ENCODE measurements at places on chromosomes 7 and 10.

- DNase-seq = no peak
These were observed 993.7 kb upstream of the AUTS2 start for GRCh38 chr7:68604541-68604940.

DNA sequence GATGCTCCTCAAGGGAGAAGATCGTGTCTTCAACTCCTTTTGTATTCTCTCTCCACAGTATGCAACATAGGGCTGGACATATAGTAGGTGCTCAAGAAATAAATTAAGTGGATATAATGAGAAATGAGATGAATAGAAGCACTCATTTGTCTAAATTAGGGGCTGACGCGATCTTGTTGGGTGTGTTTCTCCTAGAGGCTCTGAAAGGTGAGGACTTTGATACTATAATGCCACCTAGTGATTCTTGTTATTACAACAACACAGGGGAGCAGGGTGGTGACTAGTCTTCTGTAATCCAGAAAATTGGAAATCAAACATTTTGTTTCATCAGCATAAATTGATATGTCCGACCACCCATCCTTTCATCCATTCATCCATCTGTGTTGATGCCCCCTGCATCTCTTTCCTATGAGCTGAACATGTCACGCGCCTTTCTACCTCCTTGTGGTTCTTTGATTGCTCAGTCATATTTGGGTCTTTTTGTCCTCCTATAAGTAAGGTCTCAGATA, 3.5 kb upstream of the CFAP58 start:
- no peak for DNase-seq

DNA sequence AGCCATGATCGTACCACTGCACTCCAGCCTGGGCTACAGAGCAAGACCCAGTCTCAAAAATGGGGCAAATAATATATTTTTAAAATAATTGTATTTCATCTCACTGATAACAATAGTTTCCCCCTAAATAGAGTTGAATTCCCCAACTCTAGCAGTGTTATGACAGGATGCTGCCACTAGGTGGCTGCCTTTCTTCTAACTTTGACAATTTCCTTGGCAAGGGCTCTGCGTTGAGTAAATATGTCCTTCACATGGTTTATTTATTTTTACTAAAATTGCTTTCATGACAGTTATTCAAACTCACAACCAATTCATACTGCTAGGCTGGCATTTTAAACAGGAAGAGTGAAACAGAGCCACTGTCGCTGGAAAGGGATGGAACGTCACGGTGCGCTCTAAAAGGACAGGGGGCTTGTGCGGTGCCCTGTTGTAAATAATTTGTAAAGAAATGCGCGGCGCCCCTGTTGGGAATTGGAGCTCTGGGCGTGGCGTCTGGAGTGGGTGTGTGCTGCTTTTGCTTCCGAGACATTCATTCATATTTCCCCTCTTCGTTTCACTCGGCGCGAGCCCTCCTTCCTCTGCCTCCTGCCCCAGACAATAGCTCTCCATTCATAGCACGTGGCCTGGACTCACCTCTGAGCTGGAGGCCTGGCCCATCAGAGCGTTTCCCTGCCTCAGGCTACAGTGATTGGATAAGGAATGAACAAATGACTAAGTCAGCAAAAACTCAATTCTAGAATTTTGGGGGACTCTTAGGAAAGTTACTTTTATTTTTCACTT, 20.5 kb upstream of the PITRM1 start:
- DNase-seq = no peak

DNA sequence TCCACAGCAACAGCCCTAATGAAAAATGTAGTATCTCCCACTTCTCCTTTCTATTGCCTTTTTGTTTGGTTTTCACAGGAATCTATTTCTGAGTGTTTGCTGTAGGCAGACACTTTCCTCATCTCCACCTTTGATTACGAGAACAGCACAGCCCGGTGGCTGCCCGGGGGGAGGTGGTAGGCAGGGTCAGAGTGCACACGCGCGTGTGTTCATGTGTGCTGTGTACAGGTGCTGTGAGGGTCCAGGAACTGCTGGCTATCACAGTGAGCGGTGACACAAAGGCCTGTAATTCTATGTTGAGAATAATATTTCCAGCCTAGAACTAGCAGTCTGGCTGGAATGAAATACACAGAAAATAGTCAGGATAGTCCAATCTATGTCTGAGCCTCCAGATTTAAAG, 212.8 kb downstream of the ADARB2 start:
- DNase-seq = no peak

DNA sequence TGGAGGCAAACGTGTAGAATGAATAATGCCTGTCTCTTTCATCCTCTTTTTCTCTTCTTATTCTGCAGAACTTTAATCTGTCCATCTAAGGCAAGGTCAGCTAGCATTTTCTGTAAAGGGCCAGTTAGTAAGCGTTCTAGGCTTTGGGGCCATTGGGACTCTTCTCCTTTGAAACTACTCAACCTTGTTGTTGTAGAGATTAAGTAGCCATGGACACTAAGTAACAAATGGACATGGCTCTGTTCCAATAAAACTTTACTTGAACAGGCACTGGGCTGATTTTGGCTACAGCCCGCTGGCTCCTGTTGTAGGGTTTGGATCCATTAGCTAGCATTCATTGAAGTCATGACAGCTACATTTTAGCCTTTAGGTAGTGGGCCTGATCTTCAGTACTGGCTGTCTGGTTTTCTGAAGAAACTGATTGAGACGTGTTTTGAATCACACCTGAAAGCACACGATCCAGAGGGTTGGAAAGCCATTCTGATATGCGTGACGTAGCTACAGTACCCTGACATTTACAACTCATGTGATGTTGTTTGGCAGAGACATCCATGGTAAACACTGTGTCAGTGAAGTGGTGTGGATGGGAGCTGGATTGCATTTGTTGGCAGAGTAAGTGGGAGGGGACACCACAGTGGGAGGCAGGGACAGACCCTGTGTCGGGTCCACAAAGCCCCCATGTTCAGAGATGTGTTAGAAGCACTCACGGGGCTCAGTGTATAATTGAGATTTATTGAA, 92.5 kb downstream of the MTPN start:
- DNase-seq = no peak

DNA sequence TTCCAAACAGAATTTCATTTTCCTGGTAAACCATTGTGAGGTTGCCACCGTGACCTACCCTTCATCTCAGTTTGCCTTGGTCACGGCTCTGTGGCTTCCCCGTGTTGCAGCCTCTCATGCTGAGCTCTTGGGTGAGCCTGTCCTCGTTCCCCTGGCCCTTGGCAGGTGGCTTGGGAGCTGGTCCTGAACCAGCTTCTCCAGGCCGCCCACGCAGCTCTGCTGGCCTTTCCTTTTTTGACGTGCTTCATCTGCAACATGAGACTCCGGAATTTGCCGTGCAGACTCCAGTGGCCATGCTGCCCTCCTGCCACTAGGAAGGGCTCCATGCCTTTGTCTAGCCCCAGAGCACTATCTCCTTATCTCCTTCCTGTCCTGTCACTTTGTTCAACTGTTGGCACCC, 93.0 kb upstream of the NPS start:
- no peak for DNase-seq

DNA sequence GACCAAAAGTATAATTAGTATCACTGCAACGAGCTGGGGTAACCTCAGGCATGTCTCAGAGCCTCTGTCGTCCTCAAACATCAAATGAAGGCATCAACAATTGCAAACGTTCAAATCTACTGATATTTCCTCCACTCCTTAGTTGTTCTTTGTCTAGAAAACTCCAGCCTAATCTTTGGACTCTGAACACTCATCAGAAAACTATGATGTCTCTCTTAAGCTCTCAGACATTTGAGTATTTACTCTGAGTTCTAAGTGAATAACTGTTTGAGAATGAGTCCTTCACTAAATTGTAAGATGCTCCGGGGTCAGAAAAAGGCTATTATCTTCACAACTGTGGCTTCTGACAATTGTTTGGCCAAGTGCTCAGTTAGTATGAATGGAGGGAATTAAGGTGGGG, 536.4 kb downstream of the NRG3 start:
- no peak for DNase-seq

DNA sequence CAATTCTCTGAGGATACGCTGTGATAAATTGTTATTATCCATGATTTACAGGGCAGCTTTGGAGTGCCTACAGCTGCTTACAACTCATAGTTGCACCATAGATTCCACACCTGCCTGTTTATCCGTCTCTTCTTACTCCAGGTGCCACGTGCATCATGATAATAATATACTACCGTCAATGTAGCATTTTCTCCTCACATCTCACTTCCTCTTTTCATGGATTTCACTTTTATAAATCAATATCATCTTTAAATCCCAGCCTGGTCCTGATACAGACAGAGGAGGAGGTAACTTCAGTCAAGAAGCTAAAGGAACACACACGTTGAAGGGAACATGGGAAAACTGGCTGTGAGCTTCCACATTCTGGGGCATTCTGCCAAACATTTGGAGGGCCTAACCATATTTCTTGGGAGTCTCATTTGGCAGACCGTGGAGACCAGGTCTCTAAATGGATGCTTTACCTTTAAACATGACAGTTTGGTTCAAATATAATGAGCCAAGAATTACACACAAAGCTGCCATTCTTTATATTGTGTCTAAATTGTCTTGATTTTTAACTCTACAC, 2.4 kb downstream of the CH25H start:
- no peak for DNase-seq

- DNase-seq = no peak
These were observed 97.6 kb downstream of the SUGCT start for GRCh38 chr7:40232242-40232893.

DNA sequence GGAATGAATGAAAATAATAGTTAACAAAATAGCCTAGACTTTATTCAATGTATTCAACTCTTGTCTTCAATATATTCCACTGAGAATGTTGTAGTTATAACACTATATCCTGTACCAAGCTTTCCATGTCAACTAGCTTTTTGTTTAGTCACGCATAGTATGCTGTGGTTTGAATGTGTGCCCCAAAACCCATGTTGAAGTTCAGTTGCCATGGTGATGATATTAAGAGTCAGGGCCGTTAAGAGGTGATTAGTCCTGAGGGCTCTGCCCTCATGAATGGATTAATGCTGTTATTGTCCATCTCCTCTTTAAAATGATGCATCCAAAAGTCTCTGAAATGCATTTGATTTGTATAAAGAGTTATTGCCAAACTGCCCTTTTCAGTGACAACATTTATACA, 887.6 kb downstream of the NRG3 start:
- no peak for DNase-seq

GRCh38 chr10:79178614-79179163, 109.9 kb downstream of the ZMIZ1 start:
- peak; percentile 15 for DNase-seq

DNA sequence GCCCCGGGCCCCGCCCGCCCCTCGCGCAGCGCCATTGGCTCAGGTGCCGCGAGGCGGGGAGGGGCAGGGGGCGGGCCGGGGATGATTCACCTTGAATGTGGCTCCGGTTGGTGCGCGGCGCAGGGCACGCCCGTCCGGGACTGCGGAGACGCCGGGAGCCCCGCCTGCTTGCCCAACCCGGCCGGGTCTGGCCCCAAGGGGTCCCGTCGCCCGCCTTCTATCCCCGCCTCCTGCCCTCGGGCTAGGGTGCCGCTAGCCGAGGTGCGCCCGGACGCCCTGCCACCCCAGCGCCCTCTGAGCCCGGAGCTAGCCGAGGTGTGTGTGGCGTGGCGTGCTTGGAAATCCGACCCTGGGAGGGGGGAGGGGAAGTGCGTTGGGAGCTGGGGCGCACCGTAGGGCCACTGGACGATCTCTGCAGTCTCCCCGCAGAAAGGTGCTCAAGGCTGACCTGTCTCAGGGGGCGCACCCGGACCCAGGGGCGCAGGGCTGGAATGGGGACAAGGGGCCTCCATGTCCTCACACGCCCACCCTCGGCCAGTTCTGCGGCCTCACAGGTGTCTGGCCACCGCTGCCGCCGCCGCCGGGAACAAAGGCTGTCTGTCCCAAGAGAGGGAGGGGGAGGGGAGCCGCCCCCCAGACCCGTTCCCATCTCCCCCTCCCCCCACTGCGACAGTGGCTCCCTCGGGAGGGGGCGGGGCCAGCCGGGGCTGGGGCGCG, 168.9 kb downstream of the NRF1 start:
- no peak for DNase-seq

- DNase-seq = no peak
These were observed 100.8 kb downstream of the DNAJB6 start for GRCh38 chr7:157437519-157438061.

GRCh38 chr10:106107706-106108105, 1056.8 kb downstream of the SORCS1 start:
- DNase-seq = no peak

GRCh38 chr7:101120315-101120714, 6.6 kb upstream of the SERPINE1 start:
- no peak for DNase-seq

GRCh38 chr10:32851301-32851700, 106.7 kb downstream of the ITGB1 start:
- no peak for DNase-seq

- DNase-seq = peak; percentile 59
These were observed at the start of gene BAG3 for GRCh38 chr10:119650692-119651513. BAG3 (plus strand) TSS chr10:119651380; CDS start chr10:119651676, 296 bp downstream.

GRCh38 chr10:2825841-2826240, 241.5 kb upstream of the PFKP start:
- no peak for DNase-seq

DNA sequence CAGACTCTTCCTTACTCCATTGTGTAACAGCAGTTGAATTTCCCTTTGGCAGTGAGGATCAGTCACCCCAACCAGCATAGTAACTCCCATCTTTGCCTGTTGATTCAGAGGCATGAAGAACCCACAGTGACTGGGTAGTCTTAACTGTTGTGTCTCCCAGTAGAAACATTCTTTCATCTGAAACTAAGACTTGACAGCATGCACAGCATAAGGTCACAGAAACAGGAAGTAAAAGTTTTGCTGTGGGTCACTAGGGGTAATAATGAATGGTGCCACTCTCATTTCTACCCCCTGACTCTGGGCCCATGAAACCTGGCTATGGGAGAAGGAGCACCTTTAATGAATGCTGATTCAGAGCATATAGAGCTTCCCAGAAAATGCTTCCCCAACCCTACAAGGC, 8.3 kb upstream of the FRMPD2 start:
- no peak for DNase-seq

All from cortex of kidney (tissue), 1 donor.